ENCODE measurements at places on chromosomes 2 and 18.

- no peak for DNase-seq
Measured at GRCh38 chr2:226443112-226443511, 356.5 kb downstream of the IRS1 start.

GRCh38 chr2:118921646-118922045 lies 20.3 kb upstream of the MARCO start:
- DNase-seq, result no peak

DNA sequence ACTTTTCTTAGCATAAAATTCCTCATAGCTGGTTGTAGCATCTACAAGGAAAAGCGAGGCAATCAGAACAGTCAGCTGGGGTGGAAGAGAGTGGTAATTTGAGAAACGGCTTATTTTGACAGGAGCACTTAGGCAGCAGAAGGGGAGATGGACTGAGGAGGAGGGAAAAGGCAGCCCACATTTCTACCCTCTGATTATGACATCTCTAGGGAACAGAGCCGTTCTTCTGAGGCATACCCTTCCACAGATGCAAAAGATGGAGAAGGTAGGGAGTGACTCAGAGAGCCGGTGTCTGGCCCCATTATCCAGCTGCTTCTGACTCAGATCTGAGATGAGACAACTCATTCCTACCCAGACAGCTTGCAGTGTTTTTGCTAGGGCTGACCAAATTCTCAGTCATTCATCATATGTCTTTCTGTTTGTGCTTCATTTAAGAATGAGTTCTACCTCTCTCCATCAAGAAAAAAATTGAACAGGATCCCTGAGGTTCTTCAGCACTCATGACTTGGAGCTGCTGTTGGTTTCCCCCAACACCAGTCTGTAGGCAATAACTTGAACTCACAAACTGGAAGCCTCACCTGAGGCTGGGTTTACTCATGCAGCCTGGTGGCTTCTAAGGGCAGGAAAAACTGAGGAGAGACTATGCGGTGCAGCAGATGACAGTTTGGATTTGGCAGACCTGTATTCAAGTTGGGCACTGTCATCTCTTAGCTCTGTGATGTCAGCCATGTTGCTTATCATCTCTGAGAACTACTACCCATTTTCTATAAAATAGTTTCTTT lies 15.9 kb upstream of the SEC11C start:
- DNase-seq, result no peak

DNA sequence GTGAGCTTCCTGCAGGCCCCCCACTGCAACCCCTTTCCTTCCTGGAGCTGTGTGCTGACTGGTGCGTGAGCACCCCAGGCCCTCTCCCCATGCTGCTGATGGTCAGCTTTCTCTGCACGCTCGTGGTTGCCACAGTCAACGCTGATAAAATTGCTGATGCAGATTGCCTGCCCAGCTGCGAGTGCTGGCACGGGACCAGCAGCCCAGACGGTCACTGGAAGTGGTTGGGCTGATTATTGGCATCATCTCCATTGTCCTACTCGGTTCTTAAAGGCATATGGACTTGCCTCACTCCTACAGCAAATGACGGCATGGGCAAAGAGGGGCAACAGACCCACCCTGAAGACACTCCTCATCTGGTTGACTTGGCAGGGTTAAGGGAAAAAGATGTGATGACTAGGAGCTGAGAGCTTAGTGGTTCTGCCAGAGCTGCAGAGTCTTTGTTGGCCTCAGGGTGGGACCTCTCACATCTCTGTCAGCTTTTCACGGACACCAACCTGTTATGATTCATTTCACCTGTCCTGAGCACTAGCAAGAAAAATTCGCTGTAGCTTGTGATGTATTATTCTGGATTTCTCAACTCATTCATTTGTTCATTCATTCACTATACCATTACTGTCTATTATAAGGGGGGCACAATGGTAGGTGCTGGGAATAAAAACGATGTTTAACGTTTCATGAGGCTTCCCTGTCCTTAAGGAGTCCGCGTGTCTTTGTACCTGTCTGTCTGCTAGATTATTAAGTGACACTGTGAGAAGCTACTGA lies 38.4 kb downstream of the PAX8 start:
- DNase-seq, result no peak

DNA sequence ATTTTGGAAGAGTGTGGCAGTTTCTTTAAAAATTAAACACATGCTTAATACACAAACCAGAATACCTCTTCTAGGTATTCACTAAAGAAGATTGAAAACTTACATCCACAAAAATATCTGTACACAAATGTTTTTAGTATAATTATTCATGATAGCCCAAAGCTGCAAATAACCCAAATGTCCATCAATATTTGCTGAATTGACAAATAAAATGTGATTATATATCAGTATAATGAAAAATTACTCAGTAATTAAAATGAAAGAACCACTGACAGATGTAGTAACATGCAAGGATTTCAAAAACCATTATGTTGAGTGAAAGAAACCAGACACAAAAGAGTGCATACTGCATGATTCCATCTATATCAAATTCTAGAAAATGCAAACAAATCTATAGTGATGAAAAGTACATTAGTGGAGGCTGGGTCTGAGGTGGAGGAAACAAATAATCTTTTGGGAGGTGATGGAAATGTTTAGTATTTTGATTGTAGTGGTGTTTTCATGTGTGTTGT lies 94.8 kb downstream of the QPCT start:
- DNase-seq, result no peak

DNA sequence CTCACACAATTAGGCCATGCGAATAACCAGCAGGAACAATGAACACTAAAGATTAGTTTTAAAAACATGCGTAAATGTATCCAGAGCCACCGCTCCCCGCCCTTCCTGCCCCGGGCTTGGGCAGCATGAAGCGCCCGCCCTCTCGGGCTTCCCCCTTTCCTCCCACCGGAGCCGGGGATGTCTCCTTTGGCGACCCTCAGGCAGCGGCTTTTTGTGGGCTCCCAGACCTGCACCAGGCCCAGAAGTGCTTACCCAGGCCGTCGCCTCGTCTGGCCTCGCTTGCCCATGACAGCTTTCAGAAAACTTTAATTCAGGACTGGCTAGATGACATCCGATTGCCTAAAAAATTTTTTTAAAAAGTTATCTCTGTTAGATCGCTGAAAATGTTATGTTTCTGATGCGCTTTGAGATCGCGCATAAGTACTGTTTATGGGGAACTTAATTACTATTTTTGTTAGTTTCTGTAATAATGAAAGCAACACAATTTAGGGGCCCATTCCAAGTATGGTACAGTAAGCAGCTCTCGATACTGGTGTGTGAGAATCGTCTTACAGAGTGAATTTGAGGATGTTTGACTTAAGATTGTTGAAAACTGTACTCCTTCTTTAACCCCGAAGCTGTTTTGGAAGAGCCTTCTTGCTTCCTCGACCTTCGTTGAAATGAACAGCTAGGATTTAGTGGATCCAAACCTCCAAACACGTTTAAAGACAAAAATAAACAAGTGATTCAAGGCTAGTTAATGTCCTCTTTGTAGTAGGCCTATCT lies 1.1 kb downstream of the MAP3K20 start:
- DNase-seq, result no peak

DNA sequence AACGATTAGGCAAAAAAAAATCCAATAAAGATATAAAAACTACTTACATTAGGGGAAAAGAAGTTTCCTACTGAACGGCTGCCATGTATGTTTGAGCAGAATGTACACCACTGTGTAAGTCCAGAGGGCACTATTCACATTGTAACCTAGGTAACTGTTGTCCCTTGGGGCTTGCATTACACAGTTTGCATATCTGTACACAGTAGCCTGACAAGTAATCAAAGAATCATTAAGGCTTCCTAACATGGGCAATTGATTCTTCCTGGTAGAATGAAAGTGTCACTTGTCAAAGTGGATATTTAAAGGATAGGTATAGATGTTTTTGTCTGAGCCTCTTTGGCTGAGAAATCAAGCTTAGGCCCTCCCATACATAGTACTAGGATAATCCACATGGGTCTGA lies 39.1 kb downstream of the PLEK start:
- DNase-seq, result no peak

- DNase-seq, result no peak
Measured at GRCh38 chr2:10772201-10772867, 40.3 kb downstream of the PDIA6 start.

DNA sequence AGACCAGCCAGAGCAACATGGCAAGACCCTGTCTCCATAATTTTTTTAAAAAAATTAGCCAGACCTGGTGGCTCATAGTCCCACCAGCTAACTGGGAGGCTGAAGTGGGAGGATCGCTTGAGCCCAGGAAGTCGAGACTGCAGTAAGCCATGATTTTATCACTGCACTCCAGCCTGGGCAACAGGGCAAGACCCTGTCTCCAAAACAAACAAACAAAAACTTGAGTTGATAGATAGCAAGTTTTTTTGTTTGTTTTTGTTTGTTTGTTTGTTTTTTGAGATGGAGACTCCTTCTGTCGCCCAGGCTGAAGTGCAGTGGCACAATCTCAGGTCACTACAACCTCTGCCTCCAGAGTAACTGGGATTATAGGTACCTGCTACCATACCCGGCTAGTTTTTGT lies 18.8 kb downstream of the RELCH start:
- DNase-seq, result no peak

GRCh38 chr2:47288864-47289263 lies 114.1 kb upstream of the MSH2 start:
- no peak for DNase-seq

DNA sequence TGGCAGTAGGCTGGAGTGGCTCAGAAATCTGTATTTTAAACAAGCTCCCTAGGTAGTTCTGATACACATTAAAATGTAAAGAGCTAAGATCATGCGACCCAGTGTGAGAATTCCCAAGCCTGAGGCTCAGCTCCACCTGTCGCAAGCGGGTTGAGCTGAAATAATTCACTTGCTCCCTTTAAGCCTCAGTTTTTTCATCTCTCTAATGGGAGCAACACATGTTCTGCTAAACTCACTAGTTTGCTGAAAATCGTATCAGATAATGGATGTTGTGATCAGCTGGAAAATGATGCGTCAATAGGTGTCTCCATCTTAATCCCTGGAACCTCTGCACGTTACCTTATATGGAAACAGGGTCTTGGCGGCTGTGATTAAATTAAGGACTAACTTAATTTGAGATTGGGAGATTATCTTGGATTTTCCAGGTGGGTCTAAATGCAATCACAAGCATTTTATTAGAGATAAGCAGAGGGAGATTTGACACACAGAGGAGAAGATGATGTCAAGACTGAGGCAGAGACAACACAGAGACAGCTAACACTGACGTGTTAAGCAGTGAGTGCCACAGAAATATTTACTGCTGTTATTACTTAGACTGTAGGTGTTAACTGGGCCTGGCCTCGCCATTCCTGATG lies 53.0 kb downstream of the POMC start:
- DNase-seq, result no peak

- no peak for DNase-seq
Measured at GRCh38 chr2:206515580-206515979, 72.2 kb downstream of the ADAM23 start.

DNA sequence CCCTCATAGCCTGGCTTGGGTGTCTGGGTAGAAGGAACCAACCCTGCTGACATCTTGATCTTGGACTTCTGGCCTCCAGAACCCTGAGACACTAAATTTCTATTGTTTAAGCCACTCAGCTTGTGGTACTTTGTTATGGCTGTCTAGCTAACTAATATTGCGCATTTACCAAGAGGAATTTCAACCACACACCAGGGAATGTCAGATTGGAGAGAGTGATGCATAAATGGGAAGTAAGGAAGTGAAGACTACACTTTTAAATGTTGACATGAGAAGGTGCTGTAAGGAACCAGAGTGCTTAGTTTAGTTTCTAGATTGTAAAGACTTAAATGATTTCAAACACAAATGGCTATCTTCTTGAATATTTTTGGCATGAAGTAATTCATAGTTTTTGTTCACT lies 98.9 kb upstream of the ITGB6 start:
- DNase-seq, result no peak

- DNase-seq, result no peak
Measured at GRCh38 chr2:175726223-175726622, 275.8 kb downstream of the LNPK start.

GRCh38 chr18:62878305-62878704 lies 163.0 kb downstream of the PHLPP1 start:
- no peak for DNase-seq

DNA sequence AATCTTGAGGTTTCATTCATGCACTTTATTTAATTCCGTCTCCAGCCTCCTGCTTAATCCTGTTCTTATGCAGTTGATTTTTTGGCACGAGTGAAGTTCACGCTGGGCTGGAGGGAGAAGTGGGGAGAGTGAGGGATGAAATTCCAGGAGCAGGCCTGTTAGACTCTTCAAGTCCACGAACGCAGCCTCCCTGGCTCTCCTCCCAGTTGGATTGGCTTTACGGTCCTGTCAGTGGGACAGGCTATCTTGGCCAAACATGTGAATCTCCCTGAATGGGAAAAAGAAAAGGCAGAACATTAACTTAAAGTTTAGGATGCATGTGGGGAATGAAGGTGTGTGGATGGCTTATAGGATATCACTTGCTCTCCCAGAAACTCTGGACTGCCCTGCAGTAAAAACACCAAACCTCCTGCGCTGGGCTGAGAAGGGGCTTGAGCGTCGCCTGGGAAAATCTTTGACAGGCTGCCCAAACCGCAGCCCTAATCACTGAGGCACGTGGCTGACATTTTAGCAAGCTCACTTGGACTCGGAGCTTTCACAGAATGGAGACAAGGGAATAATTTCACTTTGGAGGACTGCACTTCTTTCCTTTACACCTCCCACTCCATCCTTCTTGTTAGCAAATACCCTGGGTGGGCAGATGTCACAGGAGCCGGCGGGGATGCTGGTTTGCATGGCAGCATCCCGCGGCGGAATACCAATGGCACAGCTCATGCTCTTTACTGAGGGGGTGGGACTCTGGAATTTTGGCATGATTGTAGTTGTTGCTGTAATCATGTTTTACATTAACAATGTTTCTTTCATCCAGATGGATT lies 93.9 kb downstream of the ACKR3 start:
- DNase-seq, result no peak

DNA sequence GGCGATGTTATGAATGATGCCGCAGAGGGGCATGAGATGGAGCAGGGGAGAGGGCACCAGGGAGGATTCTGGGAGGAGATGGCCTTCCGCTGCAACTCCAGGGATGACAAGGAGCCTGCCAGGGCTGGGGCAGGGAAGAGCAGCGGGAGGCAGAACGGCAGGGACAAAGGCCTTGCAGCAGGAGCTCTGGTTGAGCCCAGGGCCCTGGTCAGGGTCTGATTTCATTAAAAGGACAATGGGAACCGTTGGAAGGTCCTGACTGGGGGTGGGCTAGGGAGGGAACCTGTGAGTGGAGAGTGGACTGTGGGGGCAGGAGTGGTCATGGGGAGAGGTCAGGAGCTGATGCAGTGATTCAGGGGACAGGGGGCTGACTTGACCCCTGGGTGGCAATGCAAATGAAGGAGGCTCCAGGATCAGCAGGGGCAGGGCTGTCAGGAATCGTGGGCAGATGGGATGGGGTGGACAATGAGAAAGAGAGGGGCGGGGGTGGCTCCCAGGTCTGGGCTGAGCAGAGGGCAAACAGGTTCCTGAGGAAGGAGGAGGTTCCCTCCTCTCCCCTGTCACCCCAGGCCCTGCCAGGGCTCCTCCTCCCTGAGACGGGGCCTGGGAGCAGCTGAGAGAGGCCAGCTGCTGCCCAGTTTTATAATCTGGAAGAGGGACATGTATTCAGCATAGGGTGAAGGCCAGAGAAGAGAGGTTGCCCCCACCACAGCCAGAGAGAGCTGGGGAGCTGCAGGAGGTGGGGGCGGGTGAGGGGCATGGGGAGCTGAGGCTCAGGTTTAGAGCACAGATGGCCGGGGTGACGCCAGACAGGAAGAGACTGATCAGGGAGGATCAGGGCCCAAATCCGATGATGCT lies 7.3 kb upstream of the DUSP2 start:
- no peak for DNase-seq

GRCh38 chr18:48007955-48008701 lies 77.7 kb upstream of the SMAD2 start:
- DNase-seq, result peak; percentile 55

- DNase-seq, result no peak
Measured at GRCh38 chr2:124426625-124427024, 401.5 kb downstream of the CNTNAP5 start.

GRCh38 chr2:135762022-135762421 lies 20.4 kb downstream of the UBXN4 start:
- DNase-seq, result no peak
